ENCODE measurements at places on chromosomes 11 and 22. TPM values are rescaled to one million over a fixed set of nuclear protein-coding genes. Genes with fewer than 3 reads are reported as not detected.

Gene TMEM109
- 53.4 TPM for total RNA-seq

Gene NRIP3
- total RNA-seq, result 0.20 TPM

Gene TH
- total RNA-seq, result 0.15 TPM

Gene MS4A3
- total RNA-seq, result not detected

Gene SLC22A8
- total RNA-seq, result not detected

Gene OR9G4
- total RNA-seq, result not detected

Gene CASP5
- 25.7 TPM for total RNA-seq

Gene PLAAT5
- not detected for total RNA-seq

Gene PATE2
- not detected for total RNA-seq

Gene OR4A15
- total RNA-seq, result not detected

All from colonic mucosa (tissue), 4 donors.